ENCODE measurements at places on chromosomes 16 and 17.
A peak's percentile ranks its signal among the peaks of the same experiment; 100 is the strongest.

GRCh38 chr16:10504404-10504885, 76.0 kb downstream of the EMP2 start:
- no peak for DNase-seq

DNA sequence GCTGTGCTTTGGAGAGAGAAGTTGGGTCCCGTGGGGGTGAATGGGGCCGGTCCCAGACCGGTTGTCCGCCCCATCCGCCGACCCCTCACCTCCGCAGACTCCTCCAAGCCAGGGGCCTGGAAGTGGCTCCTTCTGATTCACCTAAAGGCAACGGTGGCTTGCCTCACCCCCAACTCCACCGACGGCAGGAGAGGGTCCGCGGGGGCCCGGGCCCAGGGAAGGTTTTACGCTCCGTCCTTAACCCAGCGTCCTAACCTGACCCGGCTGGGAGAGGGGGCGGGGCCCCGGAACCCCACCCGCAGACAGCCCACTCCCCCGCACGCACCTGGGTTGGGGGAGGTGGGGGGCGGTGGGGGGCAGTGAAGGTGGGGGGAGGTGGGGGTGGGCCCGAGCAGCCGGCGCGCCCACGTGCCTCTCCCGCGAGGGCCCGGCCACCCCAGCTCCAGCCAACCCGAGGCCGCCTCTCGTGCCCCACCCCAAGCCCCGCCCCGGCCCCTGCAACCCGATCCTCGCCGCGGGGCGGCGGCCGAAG, 12.7 kb upstream of the CD300A start:
- peak; percentile 80 for DNase-seq

DNA sequence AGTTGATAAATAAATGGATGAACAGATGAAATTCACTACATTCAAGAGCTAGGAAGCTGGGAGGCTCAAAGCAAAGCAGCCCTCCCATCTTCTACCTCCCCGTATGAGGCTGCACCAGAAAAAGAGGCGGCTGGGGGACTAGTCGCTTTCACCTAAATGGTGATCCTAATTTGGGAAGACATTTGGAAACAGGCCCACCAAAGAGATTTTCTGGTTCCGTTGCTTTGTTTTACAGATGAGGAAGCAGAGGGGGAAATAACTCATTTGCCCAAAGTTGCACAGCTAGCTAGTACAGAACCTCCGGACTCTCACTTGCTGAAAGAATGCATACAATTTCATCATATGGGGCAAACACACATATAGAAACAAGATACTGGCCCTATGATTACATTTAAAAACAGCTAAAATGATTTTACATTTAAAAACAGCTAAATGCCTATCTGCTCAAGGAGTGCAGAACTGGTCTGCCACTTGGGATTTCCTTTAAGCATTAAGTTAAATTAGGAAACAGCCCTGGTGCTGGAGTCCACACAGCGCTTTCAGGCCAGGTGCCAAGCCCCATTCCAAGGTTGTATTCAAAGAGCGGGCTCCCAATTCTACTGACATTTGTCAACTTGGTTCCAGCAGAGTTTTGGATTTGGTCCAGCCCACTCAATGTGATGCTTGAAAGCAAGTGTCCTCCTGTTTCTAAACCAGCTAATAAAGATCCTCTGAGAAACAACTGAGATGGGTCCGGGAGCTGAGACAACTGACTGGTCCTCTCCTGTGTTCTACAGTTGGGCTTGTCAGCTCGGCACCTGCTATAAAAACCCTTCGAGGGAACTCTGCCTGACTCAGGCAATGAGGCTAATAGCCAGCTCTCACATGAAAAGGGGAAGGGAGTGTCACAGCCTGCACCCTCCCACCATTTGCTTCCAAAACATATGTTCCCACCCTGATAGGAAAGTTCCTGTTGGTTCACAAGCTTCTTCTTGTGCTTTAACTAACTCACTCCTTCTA, 11.7 kb downstream of the ERN1 start:
- peak; percentile 79 for DNase-seq

- no peak for DNase-seq
Observed at GRCh38 chr17:4785311-4786105, 656 bp downstream of the VMO1 start.

- no peak for DNase-seq
Observed at GRCh38 chr16:2761886-2762583, 9.6 kb downstream of the SRRM2 start.

- DNase-seq = no peak
Observed at GRCh38 chr16:55421226-55421625, 57.8 kb upstream of the MMP2 start.

- DNase-seq = peak; percentile 18
Observed at GRCh38 chr17:39603304-39604016, 4.3 kb downstream of the NEUROD2 start.

DNA sequence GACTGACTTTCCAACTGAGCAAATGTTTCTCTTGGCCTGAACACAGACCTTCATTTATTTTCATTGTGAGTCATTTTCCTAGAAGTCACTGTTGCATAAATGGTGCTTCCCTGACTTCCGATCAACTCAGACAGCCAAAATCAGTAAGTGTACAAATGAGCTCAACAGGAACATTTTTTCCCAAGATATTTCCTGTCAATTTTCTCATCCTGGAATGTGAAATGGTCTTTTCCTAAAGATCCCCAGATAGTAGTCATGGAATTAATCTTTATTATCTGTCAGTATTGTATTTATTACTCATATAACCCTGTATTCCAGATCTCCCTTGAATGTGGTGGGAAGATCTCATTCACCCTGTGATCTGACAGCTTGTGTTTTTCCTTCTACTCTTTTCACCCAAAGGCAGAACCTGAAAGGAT, 360.3 kb upstream of the KIF2B start:
- no peak for DNase-seq

DNA sequence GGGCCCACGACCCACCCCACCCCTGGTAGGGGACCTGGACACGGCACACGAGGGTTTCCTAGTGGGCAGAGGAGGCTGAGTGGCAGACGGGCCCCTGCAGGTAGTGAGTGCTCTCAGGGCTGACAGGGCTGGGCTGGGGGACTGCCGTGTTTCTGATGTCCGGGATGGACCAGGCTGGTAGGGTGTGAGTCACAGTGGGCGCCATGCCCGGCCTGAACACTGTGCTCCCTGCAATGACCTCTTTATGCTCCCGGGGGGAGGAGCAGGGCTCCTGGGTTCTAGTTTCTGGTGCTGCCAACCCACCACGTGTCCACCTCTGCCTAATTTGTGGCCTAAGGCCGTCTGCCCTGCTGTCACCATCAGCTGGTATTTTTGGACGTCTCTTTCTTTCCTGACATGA, 26.3 kb downstream of the ARHGAP23 start:
- DNase-seq = peak; percentile 65

DNA sequence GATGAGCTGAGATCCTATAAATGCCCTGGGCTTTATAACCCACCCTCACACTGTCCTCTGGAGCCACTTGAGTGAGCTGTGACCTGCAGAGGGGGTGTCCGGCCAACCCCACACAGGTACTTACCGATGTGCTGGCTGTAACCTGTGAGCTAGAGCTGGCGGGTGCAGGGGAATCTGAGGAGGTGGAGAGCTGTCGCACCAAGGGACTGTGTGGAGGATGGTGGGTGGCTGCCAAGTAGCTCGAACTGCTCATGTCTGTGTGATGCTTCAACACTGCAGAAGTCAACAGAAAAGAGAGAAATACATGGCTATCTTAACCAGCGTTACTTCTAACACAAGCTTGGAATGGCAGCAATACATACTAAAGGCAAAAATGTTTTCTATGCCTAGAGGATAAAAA, 39.4 kb downstream of the STH start:
- no peak for DNase-seq

- no peak for DNase-seq
Observed at GRCh38 chr16:12484426-12484825, 319.3 kb downstream of the CPPED1 start.

- no peak for DNase-seq
Observed at GRCh38 chr17:44004761-44005526, 522 bp downstream of the NAGS start.

- no peak for DNase-seq
Observed at GRCh38 chr17:37492167-37492566, 2.5 kb downstream of the DUSP14 start.

- no peak for DNase-seq
Observed at GRCh38 chr17:17469358-17469757, 7.4 kb upstream of the MED9 start.

DNA sequence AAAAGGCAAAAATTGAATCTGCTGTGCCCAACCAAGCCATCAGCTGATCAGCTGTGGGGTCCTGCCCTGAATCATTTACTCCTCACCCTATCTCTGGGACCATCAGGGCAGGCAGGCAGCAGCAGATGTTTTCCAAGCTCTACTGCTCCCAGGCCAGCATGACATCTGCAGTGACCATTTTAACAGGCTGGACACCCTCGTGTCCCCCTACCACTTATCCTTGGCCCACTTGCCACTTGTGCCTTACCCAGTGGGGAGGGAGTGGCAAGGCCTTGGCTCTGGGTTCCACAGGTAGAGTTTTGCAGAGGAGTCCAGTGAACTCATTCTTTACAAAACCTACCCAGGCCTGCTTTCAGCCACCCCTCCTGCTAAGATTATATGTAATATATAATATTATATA, 12.0 kb upstream of the CA4 start:
- no peak for DNase-seq

GRCh38 chr17:11981862-11982261, 15.4 kb downstream of the ZNF18 start:
- no peak for DNase-seq

- no peak for DNase-seq
Observed at GRCh38 chr16:22691335-22691734, 122.6 kb upstream of the HS3ST2 start.

DNA sequence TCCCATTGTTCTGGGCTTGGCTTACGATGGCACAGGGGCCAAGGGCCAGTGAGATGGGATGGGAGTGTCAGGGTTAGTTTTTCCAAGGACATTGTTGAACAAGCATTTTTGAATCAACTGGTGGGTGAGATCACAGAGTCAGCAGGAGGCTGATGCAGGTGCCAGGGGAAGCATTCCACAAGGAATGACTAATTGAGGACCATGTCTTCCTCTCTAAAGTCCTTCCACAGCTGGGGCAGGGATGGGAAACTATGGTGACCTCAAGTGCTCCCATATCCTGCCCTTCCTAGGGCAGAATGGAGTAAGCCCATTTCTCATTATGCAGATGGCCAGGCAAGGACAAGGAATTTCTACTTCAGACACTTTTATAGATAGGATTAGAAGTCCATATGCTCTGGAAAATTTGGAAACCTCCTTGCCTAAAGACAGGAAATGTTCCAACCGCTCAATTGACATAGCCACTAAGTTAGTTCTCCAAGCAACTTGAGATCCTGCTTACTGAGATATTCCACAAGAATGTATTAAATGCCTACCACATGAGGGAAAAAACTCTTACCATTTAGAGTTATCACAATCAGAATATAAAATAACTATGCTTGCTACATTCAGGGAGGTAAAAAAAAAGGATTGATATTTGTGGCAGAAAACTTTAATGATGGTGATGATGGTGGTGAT, 21.2 kb upstream of the ENGASE start:
- DNase-seq = no peak

DNA sequence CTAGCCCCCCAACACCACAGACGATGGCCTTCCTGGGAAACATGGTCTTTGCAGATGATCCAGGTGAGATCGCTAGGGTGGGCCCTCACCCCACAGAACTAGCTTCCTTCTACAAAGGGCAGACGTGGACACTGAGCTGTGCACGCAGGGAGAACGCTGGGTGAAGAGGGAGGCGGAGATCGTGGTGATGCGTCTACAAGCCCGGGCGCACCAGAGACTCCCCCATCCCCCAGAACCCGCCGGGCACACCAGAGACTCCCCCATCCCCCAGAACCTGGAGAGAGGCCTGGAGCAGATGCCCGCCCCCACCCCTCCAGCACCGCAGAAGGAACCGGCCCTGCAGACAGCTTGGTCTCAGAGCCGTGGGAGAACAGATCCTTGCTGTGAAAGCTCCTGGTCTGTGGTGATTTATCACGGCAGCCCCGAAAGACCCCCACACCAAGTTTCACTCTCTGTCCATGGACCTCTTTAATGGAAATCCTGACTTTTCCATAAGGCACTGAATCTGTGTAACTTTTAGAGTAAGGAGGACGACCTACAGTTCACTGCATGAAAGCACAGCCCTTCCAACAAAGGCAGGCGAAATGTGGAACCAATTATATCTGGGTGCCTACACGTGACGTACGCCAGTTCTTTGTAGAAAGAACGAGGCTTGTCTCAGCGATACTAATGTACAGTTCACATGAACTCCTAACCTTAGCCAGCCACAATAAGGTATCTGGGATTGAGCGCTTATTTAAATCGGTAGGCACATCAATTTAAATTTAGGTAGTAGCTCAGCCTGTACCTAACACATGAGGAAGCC, 88.5 kb downstream of the ANKRD11 start:
- no peak for DNase-seq

GRCh38 chr17:77735081-77735565, 223.4 kb upstream of the TNRC6C start:
- DNase-seq = no peak

DNA sequence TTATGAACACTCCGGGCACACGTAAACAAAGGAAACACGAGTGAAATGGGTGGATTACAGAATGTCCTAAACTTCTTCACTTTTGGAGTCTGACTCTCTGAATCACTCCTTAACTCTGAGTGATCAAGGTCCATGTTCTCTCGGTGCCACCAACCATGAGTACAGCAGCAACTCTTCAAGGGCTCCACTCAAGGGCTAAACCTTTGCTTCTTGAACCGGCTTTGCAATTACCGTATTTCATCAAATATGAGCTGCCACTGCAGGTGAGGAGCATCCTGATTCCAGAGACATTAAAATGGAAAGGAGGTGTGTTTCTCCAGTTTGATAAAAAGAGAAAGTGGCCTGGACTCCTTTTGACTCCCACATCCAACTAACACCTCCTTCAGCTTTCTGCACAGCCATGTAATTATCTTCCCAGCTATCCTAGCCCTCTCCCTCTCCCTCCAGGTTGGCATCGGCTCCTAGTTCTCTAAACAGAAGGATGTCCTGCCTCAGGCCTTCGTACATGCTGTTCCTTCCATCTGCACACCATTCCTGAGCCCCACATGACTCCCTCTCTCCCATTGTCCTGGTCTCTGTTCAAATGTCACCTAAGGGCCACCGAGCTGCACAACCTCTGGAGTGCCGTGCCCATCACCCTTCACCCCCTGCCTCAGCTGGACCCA, 61.4 kb downstream of the ZDHHC7 start:
- no peak for DNase-seq

GRCh38 chr17:72346306-72346705, 225.5 kb downstream of the SOX9 start:
- no peak for DNase-seq

DNA sequence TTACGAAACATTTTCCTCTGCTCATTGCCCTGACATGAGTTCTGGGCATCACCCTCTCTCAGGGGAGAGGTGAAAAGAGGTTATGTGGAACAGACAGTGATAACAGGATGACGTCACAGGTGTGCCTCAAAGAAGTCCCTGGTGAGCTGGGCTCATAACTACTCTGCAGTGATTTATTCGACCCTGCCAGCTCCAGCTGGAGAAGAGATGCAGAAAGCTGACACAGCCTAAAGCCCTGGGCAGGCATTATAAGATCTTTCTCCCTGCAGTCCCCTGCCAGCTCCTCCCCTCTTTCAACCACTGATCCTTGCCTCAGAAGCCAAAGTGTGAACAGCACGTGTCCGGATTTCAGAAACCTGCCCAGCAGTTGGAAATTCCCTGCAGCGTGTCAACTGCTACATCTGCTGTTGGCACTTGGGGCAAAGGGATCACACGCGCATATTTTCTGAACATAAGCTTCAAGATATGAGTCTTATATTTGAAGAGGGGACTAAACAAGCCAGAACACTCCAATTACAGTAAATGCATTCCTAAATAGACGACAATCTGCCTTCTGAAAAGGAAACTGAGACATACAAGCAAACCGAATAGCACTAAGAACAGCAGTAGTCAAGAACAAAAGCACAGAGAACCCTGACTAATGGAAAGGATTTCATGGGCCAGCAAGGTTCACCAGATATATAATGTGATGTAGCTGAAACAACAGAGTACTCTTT, 80.5 kb downstream of the SMG6 start:
- peak; percentile 65 for DNase-seq
